Forelimb muscle (tissue), 1 donor: ENCODE measurements at places on chromosomes 4 and X. TPM values are rescaled to one million over a fixed set of nuclear protein-coding genes. Genes with fewer than 3 reads are reported as not detected.

Gene ABRAXAS1
- 36.5 TPM for polyA plus RNA-seq

Gene MYOZ2
- polyA plus RNA-seq, result 322 TPM

Gene F11
- polyA plus RNA-seq, result not detected

Gene STAP1
- polyA plus RNA-seq, result 0.09 TPM

Gene STEEP1
- polyA plus RNA-seq, result 18.1 TPM

Gene RAB9B
- polyA plus RNA-seq, result 35.1 TPM

Gene TCP11X2
- polyA plus RNA-seq, result not detected

Gene ARSJ
- polyA plus RNA-seq, result 3.9 TPM

Gene RTL9
- polyA plus RNA-seq, result 1.8 TPM

Gene ADGRG2
- polyA plus RNA-seq, result 5.9 TPM

Gene RENBP
- polyA plus RNA-seq, result 3.7 TPM
